ENCODE measurements at places on chromosomes 6 and 20.
A peak's percentile ranks its signal among the peaks of the same experiment; 100 is the strongest.

DNA sequence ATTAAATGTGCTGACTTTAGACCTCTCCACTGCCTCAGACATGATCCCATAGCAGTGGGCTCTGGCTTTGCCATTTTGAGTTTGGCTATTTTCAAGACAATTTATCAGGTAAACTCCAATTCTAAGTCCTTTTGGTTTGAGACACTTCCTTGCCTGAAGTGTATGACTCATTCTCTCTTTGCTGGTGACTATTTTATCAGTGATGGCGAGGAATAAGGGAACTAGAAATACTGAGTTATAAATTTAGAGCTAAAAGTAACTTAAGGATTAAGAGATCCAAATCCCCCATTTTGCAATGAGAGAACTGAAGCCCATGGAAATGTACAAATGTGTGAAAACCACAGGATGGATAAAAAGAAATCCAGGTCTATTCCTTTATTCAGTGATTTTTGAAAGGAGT is 30.9 kb upstream of the CD83 start:
- DNase-seq: no peak

DNA sequence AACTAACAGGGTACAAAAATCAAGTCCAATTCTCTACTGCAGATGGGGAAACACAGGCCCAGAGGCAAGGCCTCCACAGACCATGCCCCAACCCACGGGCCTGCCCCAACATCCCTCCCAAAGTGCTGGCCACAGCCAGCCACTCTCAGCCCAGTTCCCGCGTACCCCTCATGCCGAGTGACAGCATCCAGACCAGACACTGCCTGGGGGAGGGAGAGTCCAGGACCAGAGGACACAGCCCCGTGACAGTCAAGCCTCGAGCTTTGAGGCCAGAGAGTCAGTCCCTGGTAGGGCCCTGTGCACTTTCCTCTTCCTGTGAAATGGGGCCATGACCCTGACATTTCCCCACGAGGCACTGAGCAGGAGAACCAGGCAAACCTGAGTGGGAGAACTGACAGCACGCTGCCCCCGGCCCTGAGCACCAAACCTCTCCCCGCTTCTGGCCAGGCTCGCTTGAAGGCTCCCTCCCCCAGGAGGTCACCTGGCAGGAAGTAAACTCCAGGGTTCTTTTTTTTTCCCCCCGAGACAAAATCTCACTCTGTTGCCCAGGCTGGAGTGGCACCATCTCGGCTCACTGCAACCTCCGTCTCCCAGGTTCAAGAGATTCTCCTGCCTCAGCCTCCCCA is 4.9 kb downstream of the MYL9 start:
- no peak for DNase-seq

DNA sequence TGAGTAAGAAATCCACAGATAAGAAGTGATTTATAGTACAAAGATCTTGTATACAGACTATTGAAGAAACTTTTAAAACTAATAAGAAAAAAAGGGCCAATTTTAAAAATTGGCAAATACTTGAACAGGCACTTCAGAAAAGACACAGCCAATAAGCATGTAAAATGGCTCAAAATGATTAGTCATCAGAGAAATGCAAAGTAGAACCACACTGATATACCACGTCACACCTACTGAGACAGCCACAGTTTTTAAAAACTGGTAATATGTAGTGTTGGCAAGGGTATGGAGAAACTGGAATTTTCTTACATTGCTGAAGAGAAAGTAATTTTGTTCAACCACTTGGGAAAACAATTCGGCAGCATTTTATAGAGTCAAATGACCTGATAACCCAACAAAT is 488.9 kb upstream of the HTR1E start:
- no peak for DNase-seq

GRCh38 chr20:3072530-3073250 is 1.3 kb downstream of the OXT start:
- DNase-seq: no peak

- DNase-seq: no peak
Observed at GRCh38 chr20:56461576-56461975, 6.9 kb upstream of the RTF2 start.

DNA sequence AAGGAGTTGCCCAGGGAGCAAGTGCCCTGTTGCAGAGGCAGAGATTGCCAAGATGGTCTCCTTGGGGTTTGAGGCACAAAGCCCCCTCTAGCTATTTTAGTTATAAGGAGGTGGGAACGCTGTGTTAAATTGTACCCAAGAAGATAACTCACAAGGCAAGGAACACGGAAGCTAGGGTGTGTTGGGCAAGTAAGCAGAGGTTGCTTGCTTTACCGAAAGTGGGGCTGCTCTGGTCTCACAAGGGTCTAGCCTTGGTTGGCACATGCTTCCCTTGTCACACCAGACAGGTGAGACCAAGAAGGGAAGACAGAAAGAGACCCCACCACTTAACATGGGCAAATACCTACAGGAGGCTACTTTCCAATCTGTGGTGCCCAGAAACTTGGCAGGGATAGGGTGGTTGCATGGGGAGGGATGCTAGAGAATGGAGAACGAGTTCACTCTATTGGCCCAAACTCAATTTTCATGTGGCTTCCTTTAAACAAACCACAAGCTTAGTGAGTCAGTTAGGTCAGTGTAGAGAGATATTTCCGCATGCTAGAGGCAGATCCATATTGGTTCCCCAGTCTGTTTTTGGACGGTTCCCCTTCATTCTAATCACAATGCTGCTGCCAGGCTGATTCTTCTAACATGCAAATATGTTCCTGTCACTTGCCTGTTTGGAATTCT is 42.4 kb downstream of the PLAGL1 start:
- DNase-seq: no peak

DNA sequence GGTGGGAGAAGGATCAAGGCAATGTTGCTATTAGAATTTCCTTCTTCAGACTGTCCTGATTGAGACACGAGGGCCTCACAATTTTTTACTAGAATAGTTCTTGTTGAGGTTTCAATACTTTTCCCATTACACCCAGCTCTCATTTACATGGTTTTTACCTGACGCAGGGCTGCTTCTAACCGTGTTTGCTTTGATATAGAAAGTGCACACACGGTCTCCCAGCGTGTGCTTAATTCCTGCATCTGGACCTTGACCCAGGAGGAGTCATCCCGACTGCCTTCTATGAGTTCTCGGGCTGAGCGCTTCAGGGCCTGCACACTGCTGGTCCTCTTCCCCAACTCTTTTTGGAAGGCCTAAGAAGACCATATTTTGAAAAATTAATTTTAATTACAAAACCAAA is 160.2 kb downstream of the DST start:
- DNase-seq: no peak

- DNase-seq: no peak
Observed at GRCh38 chr6:136676075-136676474, 116.2 kb downstream of the MAP3K5 start.

DNA sequence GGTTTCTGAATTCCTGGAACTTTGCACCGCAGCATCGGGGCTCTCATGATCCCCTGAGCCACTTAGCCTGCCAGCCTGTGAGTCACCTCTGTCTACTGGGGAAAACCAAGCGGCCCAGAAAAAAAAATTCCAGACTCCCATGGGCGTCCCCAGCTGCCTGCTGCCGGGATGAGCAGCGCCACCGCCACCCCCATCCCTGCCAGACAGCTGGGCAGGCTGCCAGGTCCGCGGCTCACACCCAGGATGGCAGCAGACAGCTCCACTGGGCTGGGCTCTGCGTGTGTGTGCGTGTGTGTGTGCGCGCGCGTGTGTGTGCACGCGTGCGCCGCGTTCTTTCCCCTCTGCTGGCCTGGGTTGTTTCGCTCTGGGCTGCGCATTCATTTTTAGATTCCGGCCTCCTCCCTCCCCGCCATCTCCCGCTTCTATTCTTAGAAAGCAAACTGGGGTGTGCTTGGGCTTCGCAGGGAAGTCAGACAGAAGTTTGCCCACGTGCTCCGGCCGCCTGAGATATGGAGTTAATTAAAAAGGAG is 38.9 kb upstream of the PMEPA1 start:
- peak; percentile 99 for DNase-seq

DNA sequence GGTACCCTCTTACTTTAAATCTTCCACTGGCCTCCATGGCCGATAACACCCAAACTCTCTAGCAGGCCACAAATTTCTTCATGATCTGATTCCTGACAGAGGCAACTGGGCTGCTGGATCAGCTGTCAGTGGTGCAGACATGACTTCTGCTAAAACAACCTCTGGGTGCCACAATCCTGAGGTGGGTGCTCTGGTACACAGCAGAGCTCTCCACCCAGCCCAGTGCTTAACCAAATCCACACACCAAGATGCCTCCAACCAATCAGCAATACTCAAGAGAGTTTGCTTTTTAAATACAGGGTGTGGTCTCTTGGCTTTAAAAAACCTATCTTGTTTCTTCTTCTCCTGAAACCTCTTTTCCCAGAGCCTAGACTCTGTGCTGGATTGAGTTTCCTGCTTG is 126.6 kb upstream of the SPACA1 start:
- DNase-seq: no peak

DNA sequence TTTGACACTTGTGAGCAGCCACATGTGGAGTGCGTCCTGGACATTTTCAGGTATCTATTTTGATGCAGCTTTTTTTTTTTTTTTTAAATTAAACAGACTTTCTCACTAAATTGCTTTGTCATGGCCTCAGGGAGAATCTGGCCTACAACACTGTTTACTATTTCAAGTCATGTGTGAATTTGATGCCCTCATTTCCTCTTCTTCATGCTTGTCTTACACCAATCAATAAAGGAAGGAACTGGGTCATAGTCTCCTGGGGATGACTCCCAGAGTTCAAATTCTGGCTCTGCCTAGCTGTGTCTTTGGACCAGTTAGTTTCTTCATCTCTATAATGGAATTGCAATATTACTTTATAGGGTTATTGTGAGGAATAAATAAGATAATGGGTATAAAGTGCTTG is 554.1 kb downstream of the PRKN start:
- no peak for DNase-seq

DNA sequence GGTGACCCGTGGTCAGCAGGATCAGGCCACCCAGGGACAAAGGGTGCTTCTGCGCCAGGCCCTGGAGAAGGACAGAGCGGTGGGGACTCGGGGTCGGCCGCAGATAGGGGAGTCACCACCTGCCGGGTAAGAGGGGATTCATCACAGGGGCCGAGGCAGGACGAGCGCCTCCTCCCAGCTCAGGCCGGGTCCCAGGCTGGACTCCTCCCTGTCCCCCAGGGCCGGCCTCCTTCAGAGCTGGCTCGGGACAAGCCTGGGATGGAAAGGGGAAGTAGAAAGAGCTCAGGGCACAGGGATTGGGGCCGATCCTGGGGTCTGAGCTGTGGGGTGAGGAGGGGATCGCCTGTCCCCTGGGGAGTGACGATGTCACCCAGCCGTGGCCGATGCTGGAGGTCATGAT is 154.6 kb upstream of the PROKR2 start:
- no peak for DNase-seq

GRCh38 chr6:105459049-105459448 is 56.2 kb upstream of the PREP start:
- no peak for DNase-seq

GRCh38 chr6:34143884-34144580 is 1.9 kb downstream of the GRM4 start:
- no peak for DNase-seq

DNA sequence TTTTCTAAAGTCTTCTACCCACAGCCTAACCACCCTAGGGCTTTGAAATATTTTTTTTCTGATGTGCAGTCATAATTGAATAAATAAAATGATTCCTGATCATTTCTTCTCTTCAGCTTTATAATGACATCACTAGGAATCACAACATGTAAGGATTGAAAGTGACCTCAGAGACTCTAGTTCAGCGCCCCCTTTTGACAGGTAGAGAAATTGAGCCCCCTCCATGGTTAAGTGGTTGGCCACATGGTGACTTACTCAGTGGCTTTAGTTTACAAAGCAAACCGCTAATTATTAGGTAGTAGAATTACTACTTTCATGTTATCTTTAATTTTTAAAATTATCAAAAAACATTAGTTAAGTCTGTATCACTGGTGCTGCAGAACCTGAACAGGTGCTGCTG is 13.3 kb upstream of the SLC2A12 start:
- DNase-seq: no peak

DNA sequence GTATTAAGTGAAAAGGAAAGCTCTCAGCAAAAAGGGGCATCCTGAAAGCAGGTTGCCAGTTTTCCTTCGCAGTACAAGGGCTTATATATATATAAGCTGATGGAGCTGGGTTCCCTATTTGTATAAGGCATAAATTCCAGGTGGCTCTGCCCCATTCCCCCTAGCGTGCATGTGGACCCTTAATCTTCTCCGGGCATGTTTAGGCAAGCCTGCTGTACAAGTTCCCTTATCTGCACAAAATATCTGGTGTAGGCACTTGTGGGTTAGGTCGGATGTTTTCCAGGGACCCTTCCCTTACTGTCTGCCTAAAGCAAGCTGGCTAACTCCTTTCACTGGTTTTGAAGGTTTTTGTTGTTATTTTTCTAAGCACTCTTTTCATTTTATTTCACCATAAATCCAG is 140.7 kb downstream of the FUT9 start:
- DNase-seq: no peak

DNA sequence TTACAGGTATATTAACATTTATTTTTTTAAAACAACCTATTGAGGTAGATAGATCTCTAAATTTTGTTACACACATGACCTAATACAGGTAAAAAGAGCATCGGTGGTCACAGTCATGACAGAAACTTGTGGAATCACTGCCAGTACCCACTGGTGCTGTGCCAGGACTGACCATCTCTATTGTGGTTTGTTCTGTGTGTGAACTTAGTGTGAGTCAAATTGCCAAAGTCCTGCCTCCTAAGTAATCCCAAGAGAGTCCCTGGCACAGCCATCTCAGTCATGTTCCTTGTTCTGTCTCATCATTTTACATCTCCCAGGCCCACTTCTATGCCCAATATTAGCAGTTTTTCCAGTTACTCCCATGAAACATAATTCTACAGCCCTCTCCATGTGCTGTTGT is 21.4 kb downstream of the GSTA2 start:
- DNase-seq: peak; percentile 50

DNA sequence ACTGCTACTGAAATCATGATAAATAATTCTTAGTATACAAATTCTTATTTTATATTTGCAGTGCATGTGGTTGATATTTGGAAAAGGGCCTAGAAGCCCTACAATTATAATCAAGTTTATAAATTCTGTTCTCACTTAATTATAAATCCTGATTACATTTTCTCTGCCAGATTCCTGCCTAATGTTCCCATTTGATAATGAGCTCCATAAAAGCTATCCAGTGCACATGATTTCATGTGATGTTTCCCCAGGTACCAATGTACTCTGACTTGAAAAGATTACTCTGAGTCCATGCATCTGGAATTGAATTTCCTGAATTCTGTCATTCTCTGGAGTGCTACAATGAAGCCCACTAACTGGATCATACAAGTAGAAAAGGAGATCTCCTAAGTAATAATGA is 292.2 kb downstream of the FRK start:
- no peak for DNase-seq

Data from RCC 7860 (cell line).